ENCODE measurements at places on chromosomes 3 and 15. TPM values are rescaled to one million over a fixed set of nuclear protein-coding genes. Genes with fewer than 3 reads are reported as not detected.
A peak's percentile ranks its signal among the peaks of the same experiment; 100 is the strongest.

DNA sequence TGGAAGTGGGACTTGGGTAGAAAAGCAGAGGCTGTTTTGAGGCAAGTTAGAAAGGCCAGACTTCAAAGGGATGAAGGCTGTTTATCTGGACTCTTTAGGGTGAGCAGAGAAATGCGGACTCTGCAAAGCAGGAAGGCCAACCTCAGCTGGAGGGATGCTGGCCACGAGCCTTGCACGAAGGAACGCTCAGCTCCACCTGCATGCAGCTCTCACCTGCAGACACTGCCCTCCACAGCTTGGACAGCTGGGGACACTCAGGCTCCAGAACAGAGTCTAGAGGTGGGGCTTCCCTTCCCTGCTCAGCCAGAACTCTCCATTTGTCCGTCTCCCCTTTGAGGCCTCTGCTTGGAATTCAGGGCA lies 229.7 kb downstream of the ADAMTS17 start:
- no peak overlapping the region for H3K27ac ChIP-seq
- H3K27me3 ChIP-seq: no peaks in the 10 kb centered on the region
- no peaks in the 10 kb centered on the region for H3K4me1 ChIP-seq

DNA sequence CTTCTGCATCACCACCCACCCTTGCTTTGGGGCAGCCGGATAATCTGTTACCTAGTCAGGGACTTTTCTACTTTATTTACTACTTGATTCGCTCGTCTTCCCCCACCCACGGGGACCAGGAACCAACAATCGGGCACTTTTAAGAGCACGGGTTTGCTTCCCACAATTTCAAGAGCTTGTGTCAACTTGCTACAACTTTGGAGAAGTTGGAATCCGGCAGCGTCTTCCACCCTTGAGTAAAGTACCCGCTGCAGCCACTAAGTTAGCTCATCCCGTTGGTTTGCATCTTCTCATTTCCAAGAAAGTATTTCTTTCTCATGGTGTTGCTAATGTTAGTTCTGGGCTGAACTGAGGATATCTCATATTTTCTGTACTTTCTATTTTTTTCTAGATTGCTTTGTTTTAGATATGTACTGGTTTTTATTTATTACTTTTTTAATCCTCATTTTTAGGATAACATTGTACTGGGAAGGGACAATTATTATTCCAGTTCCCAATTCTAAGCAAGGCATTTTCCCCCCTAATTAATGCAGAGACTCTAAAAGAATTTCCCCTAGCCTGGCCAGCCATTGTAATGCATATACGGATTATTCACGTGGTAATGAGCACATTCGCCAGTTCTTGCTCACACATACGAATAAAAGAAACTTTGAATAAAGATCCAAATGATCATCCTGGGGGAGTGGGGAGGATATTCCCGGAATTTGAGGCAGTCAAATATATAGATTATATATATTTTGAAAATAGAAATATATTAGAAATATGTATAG lies 4.0 kb downstream of the SOX2 start:
- peaks cover 52% of the 10 kb centered on the region for H3K4me1 ChIP-seq
- no peaks in the 10 kb centered on the region for H3K36me3 ChIP-seq
- no peak for DNase-seq
- no peaks in the 10 kb centered on the region for H3K27me3 ChIP-seq
- peak overlapping the region; percentile 59 for H3K4me3 ChIP-seq

The CCR8 gene
- not detected for total RNA-seq

The CHCHD6 gene
- 7.5 TPM for total RNA-seq
